ENCODE measurements at places on chromosomes 4 and X.

DNA sequence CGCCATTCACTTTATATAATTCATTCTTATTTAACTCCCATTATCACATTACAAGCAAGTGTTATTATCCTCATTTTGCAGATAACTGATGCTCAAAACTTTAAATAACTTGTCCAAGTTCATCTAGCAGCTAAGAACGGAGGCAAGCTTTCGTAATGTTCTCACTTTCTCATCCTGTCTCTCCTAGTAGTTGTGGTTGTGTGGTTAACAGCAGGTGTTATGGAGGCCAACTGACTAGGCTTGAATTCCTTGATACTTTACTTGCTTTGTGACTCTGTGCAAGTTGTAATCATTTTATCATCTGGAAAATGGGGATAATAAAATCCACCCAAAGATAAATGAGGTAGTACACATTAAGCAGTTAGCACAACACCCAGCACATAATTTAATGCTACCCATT is 109.9 kb upstream of the PTPN13 start:
- DNase-seq = no peak

DNA sequence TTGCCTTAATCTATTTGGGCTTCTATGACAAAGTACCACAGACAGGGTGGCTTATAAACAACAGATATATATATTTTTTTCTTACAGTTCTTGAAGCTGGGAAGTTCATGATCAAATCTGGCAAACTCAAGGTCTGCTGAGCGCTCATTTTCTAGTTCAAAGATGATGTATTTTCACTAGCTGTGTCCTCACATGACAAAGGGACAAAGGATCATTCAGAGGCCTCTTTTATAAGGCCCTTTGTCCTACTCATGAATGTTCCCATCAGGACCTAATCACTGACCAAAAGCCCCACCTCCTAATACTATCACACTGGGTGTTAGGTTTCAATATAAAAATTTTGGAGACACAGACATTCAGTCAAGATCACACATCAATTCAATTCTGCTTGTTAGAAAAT is 2025.2 kb downstream of the PCDH7 start:
- no peak for DNase-seq

DNA sequence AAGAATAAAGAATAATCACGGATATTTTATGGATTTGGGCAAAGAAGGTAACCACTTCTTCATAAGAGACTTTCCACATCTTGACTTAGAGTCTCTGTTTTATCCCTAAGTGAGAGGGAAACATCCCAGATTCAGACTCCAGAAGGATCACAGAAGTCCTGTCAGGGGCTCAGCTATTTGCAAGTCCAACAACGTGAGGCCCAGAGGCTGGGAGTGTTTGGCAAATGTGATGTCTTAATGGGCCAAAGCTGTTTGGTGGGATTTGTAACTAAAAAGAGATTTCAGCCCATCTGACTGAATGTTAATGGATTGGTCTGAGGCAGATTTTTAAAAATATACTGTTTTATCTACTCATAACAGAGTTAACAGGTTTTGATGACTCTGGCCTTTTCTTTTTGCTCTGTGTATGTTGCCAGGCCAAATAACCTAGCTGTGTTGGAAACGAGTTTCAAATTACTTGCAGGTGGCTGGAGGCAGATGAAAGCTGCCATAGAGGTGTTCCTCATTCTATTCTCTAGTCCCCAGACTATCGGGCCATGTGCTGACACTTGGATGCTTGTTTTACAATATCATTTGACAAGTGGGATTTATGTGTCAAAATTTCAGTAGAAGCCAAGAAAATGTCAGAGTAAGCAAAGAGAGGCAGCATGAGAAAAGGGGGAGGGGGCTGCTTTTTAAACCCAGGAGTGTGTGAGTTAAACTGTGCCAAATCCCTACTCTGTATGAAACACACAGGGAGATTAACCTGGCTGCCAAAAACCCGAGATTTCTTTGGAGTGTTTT is 330.9 kb downstream of the DCHS2 start:
- DNase-seq = no peak

- no peak for DNase-seq
These were observed 88.3 kb downstream of the NRK start for GRCh38 chrX:105910563-105911105.

GRCh38 chrX:1910207-1910470 is 295.3 kb downstream of the ASMT start:
- DNase-seq = no peak

GRCh38 chr4:20895988-20896387 is 195.7 kb downstream of the PACRGL start:
- DNase-seq = no peak

- peak; percentile 35 for DNase-seq
These were observed 109.1 kb downstream of the PTTG2 start for GRCh38 chr4:38069271-38069760.

- DNase-seq = no peak
These were observed 1026.2 kb downstream of the DMD start for GRCh38 chrX:32185160-32185559.

- DNase-seq = peak; percentile 18
These were observed 1.1 kb downstream of the FBXL5 start for GRCh38 chr4:15653864-15654592.

- no peak for DNase-seq
These were observed 2.4 kb downstream of the MYOZ2 start for GRCh38 chr4:119138046-119138445.

GRCh38 chr4:103405415-103405814 is 207.3 kb upstream of the CENPE start:
- no peak for DNase-seq

- no peak for DNase-seq
These were observed 51.3 kb downstream of the YIPF6 start for GRCh38 chrX:68550193-68550592.

- DNase-seq = no peak
These were observed 23.6 kb downstream of the SH3KBP1 start for GRCh38 chrX:19863857-19864223.

DNA sequence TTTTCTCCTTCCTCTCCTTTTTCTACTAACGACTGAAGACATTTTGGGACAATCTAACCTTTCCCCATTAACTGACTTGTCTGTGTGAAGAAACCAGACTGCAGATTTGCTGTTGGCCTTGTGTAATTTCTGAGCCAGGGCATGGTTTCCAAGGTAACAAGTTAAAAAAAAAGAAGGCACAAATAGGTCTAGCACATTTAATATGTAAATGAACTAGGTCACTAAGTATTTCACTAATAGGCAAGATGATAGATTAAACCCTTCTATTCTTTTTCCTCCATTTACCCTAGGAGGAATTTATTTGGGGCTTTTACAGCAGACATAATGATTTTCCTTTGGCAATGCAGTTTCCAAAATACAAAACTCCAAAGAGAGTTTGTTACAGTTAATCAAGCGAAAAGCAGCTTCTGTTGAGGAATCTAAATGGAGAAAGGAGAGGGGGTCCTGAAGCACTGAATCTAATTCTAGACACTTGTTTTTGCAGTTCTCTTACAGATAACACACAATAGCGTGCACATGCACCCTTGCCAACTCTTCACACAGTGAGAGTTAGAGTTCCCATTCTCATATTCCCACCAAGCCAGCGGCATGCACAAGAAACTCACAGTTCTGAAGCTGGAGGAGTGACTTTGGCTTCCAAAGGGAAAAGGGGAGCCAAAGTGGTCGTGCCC is 72.0 kb downstream of the TSPAN5 start:
- no peak for DNase-seq

- no peak for DNase-seq
These were observed 233.4 kb upstream of the STK26 start for GRCh38 chrX:131789664-131790063.

- DNase-seq = no peak
These were observed 162.4 kb downstream of the WDFY3 start for GRCh38 chr4:84804136-84804535.

DNA sequence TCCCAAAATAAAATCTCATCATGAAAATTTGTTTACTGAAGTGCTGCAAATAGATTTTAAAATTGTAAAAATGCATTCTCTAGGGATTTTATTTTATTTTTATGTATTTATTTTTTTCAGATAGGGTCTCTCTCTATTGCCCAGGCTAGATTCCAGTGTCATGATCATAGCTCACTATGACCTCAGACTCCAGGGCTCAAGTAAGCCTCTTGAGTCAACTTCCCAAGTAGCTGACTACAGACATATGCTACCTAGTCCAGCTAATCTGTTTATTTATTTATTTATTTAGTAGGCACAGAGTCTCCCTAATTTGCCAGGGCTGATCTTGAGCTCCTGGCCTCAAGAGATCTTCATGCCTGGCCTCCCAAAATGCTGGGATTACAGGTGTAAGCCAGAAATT is 317.7 kb upstream of the ANXA10 start:
- no peak for DNase-seq

GRCh38 chr4:166577639-166578038 is 656.7 kb downstream of the SPOCK3 start:
- no peak for DNase-seq

DNA sequence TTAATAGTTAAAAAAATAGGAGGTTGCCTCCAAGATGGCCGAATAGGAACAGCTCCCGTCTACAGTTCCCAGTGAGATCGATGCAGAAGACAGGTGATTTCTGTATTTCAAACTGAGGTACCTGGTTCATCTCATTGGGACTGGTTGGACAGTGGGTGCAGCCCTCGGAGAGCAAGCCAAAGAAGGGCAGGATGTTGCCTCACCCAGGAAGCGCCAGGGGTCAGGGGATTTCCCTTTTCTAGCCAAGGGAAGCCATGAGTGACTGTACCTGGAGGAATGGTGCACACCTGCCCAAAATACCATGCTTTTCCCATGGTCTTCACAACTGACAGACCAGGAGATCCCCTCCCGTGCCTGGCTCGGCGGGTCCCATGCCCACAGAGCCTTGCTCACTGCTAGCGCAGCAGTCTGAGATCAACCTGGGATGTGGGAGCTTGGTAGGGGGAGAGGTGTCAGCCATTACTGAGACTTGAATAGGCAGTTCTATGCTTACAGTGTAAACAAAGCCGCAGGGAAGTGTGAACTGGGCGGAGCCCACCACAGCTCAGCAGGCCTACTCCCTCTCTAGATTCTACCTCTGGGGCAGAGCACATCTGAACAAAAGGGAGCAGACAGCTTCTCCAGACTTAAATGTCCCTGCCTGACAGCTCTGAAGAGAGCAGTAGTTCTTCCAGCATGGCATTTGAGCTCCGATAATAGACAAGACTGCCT is 47.5 kb downstream of the PPA2 start:
- DNase-seq = no peak

- DNase-seq = no peak
These were observed 173.8 kb upstream of the MID1 start for GRCh38 chrX:10794203-10794630.

- no peak for DNase-seq
These were observed 741 bp downstream of the ANAPC4 start for GRCh38 chr4:25377572-25378436.

- peak; percentile 4 for DNase-seq
These were observed 29.2 kb downstream of the SLAIN2 start for GRCh38 chr4:48370260-48371134.

DNA sequence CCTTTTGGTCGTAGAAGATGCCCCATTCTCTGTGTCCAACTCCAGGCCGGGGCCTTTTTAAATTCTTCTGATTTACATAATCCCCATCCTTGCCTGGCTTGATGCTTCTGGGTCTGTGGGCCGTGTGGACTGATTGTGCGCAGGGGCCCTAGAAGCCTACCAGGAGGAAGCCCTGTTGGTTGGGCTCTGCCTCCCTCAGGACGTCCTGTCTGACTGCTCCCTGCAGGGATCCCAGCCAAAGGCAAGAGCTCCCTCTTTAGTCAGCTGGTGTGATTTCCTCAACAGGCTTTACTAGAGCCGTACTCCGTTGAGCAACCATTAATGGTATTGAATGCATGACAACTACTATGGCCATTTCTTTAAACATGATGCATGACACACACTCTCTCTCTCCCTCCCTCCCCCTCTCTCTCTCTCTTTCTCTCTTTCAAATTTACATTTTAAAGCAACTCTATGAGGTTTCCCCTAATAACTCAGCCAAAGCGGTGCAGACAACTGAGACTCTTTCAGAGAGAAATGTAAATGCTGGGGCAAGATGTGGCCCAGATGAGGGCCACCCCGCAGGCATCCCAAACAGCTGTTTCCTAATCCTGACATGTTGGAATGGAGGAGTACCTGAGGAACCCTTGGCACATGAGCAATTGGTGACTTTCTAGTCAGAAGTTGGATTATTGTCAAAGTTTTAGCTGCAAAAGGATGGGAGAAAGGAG is 117.3 kb downstream of the DRD5 start:
- DNase-seq = no peak

- no peak for DNase-seq
These were observed 7.0 kb upstream of the SYNPO2 start for GRCh38 chr4:118881512-118882146.
